ENCODE measurements at places on chromosomes 5 and 9.

- no peak for DNase-seq
Observed at GRCh38 chr5:119318256-119318894, 37.4 kb upstream of the TNFAIP8 start.

DNA sequence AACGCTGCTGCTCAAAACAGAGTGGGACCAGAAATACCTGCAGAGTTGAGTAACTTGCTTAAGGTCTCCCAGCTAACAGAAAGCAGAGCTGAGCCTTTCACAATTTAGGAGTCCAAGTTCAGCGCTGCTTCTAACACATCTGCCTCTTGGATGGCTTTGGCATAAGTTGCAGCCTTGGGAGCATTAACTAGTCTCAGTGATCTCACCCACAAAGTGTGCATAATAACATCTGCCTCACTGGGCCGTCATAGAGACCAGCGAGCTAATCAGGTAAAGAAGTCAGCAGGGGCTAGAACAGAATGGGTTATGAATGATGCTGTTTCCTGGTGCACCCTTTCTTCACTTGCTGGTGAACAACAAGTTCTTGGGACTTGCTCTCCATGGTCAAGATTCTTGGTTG lies 36.5 kb downstream of the WWC1 start:
- DNase-seq: no peak

- peak; percentile 33 for DNase-seq
Observed at GRCh38 chr5:154714266-154714986, 40.8 kb upstream of the LARP1 start.

- no peak for DNase-seq
Observed at GRCh38 chr5:135340568-135340967, 58.5 kb downstream of the MACROH2A1 start.

DNA sequence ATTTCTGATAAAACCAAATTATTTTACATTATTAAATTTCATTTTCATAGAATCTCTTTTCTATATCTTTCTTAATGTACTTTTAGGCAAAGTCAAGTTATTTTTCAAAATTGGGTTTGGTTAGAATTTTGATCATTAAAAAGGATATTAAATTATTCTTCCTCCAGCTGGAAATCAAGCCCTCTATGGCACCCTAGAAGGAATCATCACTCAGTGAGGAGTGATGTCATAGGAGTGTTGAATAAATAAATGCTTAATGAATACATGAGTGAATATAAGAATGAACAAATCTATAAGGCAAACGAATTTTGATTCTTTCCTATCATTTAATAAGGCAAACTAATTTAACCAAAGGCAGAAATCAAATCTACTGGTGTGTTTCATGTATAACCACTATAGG lies 639.9 kb downstream of the PDE4D start:
- no peak for DNase-seq

- DNase-seq: no peak
Observed at GRCh38 chr5:84383296-84383815, 1.3 kb downstream of the EDIL3 start.

- DNase-seq: no peak
Observed at GRCh38 chr5:178415353-178415752, 174.8 kb downstream of the COL23A1 start.

- no peak for DNase-seq
Observed at GRCh38 chr5:158320178-158320674, 461.3 kb upstream of the CLINT1 start.

DNA sequence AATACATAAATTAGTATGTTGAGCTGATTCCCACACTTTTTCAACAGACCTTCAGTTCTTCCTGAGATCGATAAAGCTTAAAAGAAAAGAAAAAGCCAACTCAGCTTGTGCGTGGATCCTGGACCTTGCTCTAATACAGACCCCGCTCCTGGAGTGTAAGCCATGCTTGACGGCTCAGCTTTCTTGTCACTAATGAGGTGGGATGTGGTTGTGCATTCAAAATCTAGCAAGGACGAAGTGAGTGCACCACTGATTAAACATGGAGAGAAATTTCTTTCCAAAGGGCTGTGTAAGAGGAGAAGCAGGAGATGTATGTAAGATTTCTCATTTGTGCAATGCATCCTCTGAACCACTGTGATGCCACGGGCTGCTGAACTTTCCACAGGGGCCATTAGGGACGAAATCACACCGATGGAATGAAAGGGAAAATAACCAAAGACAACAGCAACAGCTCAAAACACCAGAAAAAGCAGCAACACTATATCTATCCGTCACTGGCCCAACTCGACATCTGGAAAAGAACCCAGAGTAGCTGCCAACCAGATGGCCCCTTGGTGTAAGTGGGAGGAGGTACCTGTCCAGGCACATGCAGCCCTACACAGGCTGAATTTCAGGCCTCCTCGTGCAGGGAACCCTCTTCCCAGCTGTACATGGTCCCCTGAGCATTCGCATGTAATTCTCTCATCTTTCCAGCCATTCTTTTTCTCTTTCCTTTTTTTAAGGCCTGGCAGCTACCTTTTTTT lies 178.9 kb downstream of the SREK1 start:
- DNase-seq: no peak

DNA sequence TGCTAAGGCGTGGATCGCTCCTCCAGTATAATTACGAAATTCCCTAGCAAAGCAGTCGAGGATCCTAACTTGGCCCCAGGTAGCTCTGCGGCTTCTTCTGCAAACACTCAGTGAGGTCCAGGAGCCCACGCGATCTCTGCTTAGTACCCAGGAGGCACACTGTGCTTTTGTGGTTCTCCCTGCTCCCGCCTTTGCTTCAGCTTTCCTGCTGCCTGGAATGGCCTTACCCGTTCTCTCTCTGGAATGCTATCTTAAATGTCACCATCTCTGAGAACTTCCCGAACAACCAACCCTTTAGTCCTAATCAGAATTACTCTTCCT lies 639 bp downstream of the INVS start:
- peak; percentile 30 for DNase-seq

- no peak for DNase-seq
Observed at GRCh38 chr5:18551716-18552115, 917.5 kb downstream of the TAF11L14 start.

DNA sequence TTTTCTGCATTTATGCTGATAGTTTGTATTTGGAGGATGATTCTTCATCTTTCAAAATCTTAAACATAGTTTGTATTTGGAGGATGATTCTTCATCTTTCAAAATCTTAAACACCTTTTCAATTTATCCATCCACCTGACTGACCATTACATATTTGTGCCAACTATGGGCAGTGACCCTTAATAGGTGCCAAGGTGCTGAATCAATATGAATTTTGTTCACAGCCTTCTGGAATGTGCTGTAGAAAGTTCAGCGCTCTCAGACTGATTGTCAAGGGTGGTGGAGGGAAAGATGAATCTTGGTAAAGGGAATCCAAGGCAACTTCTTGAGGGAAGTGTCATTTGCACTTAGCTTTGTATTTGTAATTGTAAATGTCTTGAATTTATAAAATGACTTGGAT lies 18.1 kb downstream of the ZNF618 start:
- no peak for DNase-seq

DNA sequence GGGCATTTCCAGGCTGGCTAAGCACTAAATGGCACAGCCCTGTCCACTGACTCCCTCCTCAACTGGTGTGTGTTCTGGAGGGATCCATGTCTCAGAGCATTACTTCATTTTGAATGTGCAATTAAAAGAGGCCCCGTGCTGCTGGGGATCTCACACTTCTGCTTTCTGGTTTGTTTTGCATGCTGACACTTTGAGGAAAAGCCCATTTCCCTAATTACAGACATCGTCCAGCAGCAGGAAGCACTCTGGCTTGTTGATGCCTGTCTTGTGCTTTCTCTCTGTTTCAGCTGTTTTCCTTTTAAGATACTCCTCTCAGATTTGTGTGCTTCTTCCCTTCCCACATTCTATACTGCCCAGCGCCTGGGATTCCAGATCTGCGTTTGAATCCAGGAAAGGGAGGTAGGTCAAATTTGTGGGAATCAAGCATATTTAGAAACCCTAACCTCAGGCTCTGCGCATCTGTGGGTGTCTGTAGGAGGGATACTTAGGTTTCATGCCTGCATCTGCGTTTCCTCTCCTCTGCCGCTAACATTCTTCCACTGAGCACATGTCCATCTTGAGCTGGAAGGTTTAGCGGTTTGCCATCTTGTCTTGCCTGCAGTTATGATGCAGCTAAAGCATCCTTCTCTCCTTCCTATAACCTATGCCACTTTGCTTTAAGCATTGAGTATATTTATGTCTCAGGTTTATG lies 25.7 kb downstream of the SYK start:
- DNase-seq: peak; percentile 51

GRCh38 chr5:159909126-159909525 lies 7.2 kb upstream of the ADRA1B start:
- no peak for DNase-seq

DNA sequence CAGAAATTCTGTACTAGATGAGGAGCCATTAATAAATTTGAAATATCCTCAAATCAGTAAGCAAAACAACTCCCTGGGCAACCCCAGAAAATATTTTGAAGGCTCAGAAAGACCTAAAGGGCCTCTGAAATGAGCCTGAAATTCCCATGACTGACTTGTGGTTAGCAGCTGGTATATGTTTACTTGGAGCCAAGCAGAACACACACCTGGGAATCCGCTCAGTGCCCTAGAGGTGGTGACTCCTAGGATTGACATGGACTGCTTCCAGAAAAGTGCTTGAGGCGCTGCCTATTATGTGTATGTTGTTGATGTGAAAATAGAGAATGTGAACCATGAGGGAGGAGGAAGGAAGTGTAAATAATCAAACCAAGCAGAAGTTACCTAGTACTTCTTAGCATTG lies 14.7 kb downstream of the RFK start:
- DNase-seq: no peak

DNA sequence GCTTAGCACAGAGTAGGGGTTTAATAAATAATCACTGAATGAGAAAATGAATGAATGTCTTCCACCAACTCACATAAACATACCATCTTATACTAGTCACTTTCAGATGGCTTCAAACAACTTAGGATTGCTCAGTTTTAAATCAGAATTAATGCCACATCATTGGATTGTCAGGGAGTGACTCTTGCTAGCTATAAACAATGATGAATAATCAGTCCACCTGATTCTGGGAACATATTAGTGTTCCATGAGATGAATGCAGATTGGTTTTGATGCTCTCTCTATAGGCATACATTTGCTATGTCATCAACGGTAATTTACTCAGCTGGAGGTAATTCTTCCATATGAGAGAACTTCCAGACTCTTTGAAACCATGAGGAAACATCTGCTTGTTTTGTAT lies 97.4 kb downstream of the CDH9 start:
- DNase-seq: no peak

DNA sequence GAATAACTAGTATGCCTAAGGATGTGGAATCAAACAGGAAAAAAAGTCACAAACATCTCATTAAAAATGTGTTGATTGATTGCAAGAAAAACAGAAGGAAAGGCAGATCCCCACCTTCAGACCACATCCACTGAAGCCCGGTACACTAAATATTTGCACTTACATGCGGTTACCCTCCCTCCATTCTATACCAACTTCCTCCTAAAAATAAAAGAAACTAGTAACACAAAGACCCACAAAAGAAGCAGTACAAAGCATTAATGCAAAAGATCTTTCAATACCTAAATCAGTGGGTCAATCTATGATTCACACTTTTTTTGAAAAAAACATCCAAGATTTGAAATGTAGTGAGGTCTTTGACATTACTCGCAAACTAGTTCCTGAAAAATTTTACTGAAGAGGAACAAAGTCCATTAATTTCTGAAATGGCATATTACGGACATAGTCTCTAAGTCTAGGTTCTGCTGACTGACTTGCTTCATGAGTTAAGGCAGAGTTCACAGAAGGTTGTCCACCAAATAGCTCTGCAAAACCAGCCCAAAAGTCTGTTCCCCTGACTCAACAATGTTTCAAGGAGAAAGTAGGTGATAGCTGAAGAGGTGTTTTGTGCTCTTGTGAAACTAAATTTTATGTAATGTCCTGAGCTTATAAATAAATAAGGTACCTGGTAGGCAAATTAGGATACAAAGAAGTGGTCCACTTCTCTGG lies 100.7 kb downstream of the PAM start:
- no peak for DNase-seq

- DNase-seq: no peak
Observed at GRCh38 chr5:88021141-88021540, 247.5 kb downstream of the TMEM161B start.

- DNase-seq: no peak
Observed at GRCh38 chr5:103428411-103428871, 134.1 kb downstream of the NUDT12 start.

- DNase-seq: no peak
Observed at GRCh38 chr5:64958757-64959391, 190.1 kb downstream of the CWC27 start.

- DNase-seq: peak; percentile 88
Observed at GRCh38 chr5:1801222-1801966, at the start of gene NDUFS6. TSS of gene NDUFS6 (plus strand) at chr5:1801407. CDS start at chr5:1801418, 11 bp downstream.

GRCh38 chr9:114047717-114048116 lies 30.4 kb downstream of the AMBP start:
- no peak for DNase-seq

GRCh38 chr9:129735546-129735945 lies 17.3 kb downstream of the PTGES start:
- no peak for DNase-seq

DNA sequence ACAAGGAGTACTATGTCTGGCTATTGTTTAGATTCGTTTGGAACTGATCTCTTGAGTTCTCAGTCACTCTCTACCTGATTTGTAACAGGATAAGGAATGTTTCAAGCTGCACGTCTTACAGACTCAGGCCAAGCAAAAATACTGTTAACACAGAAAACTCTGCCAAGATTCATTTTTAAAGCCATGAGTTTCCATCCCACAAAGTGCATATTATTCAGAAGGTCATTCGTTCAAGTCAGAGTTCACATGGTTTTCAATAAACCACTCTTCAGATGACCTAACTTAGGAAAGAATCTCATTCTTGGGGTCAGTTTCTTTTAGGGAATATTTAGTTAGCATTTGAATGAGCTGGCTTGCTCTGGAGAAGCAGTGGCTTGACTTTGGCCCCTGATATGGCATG lies 49.3 kb downstream of the F2R start:
- no peak for DNase-seq

- peak; percentile 48 for DNase-seq
Observed at GRCh38 chr5:142110046-142110531, 1.5 kb downstream of the NDFIP1 start.

GRCh38 chr5:172932313-172933017 lies 26.8 kb upstream of the RPL26L1 start:
- DNase-seq: peak; percentile 88

DNA sequence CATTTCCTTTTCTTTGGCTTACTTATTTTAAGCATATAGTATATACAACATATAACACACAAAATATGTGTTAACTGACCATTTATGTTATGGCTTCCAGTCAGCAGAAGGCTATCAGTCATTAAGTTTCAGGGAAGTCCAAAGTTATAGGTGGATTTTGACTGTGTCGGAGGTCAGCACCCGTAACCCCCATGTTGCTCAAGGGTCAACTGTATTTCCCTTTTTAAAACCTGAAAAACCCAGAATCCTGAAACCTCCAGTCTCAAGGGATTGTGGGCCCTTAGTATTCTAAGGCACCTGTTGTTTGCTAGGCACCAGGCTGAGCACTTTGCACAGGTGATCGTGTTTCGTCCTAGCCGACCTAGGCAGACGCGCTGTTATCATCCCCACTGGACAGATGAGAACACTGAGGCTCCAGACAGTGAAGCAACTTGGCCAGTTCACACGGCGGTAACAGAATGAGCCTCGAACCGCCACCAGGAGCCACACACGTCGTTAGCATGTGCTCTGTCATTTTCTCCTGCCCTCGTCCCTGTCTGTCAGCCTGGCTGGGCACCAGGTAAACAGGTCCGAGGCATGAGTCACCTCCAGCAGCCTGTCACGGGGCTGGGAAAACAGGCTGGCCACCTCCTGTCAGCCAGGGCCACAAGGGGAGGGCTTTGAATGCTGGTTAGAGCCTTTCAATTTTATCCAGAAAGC lies 39.9 kb downstream of the DUSP1 start:
- no peak for DNase-seq

- DNase-seq: no peak
Observed at GRCh38 chr5:113038136-113038535, 61.5 kb downstream of the DCP2 start.

All from GM13976 (cell line).